Bone marrow (tissue), 2 donors: ENCODE measurements at places on chromosomes 16 and 17.

DNA sequence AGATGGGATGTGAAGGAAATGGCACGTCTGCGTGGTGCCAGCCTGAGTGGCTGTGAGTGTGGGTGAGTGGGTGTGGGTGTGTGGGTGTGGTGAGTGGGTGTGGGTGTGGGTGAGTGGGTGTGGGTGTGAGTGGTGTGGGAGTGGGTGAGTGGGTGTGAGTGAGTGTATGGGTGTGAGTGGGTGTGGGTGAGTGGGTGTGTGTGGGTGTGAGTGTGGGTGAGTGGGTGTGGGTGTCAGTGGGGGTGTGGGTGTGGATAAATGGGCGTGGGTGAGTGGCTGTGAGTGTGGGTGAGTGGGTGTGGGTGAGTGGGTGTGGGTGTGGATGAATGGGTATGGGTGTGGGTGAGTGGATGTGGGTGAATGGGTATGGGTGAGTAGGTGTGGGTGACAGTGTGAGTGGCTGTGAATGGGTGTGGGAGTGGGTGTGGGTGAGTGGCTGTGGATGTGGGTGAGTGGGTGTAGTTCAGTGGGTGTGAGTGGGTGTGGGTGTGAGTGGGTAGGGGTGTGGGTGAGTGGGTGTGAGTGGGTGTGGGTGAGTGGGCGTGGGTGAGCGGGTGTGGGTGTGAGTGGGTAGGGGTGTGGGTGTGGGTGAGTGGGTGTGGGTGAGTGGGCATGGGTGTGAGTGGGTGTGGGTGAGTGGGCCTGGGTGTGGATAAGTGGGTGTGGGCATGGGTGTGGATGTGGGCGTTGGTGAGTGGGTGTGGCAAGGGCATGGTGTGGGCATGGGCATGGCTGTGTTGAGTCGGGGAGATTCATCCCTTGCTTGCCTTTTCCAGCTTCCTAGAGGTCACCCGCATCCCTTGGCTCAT lies 80.8 kb downstream of the ZDHHC7 start:
- no peak for DNase-seq

GRCh38 chr17:43714465-43715149 lies 44.0 kb downstream of the SOST start:
- no peak for DNase-seq

DNA sequence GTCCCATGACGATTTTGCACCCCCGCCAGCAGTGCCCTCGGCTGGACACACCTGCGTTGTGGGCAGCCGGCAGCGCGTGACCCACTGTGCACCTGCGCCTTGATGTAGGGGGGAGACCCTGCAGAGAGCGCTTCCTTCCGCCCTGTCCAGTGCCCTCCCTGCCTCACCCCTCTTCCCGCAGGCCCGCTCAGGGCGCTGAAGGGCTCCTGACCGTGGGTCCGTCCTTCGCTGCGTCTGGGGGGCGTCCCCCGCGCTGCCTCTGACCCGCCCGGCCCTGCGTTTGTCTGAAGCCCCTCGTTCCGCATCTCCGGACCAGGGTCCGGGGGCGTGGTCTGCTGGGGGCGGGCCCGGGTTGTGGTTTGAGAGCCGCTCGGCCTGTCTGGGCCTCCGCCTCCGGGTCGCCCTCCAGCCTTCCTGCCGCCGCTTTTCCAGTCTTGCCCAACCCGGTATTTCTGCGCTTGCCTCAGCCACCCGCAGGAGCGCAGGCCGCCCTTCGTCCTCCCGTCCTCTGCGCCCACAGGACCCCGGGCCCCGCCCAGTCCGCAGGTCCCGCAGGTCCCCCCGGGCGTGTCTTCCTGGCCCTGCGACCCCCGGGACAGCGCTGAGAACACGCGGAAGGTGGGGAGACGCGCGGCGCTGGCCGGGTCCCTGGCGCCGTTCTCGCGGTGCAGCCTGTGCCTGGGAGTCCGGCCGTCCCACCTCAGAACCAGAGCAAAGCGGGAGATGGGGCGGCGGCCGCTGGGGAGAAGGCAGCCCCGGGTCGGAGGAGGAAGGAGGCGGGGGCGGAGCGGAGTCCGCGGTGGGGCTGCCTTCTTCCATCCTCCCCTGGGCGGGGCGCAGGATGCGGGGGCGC lies 4.0 kb upstream of the IL17C start:
- DNase-seq, result peak; percentile 85

DNA sequence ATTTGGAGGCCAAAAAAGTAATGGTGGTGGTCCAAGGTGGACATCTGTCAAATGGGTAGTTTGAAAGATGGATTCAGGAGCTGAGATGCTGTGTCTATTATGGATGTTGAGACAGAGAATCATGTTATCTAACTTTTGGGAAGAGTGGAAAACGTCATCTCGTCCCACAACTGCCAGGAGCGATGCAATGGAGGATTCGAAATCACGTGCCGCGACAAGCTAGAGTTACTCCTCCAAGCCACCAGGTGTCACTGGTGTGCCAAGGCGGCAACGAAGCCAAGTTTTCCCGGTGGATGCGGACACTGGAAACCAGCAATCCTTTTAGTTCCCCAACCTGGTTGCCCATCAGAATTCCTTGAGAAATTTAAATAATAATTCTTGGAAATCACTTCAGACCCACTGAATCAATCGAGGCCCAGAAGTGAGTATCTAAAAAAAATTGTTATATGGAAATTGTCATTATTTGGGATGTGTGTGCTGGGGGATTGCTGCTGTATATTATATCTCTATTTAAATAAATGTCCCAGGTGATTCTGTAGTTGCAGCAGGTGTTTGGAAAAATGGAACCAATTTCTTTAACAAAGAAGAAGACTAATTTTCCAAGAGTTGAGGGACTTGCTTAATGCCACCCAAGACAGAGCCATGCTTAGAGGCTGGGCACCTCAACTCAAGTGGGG lies 206.1 kb downstream of the HAPSTR1 start:
- DNase-seq, result no peak

DNA sequence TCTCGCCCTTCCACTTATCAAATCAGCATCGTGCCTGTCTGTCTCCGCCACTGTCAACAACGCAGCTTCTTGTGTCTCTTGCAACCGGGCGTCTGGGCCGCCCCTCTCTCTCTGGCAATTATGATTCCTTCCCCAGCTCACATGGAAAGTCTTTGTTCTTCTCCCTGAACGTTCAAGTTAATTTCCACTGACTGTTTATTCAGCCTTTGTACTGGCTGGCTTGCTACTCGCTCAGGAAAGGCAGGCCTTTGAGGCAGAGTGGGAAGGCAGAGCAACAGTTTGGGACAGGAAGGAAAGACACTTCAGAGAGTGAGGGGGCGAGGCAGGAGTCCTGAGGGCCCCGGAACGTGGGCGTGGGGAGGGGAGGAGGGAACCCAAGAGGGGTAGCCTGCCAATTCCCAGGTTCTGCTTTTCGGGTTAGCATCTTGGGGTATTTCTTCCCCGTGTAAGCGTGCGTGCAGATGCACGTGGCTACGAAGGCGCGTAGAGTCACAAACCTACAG lies 50.8 kb downstream of the AKAP1 start:
- DNase-seq, result peak; percentile 26
